ENCODE measurements at places on chromosomes 12 and 14. TPM values are rescaled to one million over a fixed set of nuclear protein-coding genes. Genes with fewer than 3 reads are reported as not detected.

Gene KITLG
- total RNA-seq: 1.4 TPM

Gene POTEG
- not detected for total RNA-seq

Gene FAM90A1
- total RNA-seq: not detected

Gene IL23A
- total RNA-seq: 0.43 TPM

- DNase-seq: peak; percentile 51
Observed at GRCh38 chr12:98456576-98457573, 58.5 kb upstream of the TMPO start.

DNA sequence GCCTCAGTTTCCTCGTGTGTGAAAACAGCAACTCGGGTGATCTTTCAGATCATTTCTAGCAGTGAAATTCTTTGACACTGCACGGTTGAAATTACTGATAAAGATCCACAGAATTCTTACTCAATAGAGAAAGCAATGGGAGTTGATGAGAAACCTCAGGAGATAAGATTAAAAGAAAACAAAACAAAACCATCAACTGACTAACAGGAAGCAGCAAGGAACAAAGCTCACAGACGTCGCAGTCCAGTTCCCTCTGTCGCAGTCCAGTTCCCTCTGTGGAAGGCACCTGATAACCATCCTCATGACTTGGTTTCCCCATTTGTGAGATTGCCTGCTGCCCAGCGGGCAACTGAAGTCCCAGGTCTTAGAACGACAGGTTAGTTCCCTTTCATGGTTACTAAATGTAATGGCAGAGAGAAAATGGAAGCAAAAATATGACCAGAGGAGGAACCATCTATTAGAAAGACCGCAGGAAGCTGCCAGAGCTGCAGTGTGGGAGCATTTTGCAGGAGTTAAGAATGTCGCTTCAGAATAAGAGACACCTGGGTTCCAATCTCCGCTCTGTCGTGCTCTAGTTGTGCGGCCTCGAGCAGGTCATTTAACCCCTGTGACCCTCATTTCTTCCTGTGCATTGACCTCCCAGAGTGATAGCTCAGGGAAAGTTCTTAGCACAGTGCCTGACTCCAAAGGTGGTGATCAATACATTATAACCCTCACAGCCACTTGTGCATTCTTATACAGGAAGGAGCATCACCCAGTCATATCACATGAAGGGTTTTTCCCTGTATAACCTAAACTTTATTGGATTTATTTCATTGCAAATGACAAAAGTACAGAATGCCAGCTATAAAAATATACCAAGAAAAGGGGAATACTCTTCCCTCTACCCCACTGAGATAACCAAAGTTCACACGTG lies 5.1 kb upstream of the MED13L start:
- no peak for DNase-seq

GRCh38 chr12:51647647-51648046 lies 56.6 kb downstream of the SCN8A start:
- DNase-seq: no peak

DNA sequence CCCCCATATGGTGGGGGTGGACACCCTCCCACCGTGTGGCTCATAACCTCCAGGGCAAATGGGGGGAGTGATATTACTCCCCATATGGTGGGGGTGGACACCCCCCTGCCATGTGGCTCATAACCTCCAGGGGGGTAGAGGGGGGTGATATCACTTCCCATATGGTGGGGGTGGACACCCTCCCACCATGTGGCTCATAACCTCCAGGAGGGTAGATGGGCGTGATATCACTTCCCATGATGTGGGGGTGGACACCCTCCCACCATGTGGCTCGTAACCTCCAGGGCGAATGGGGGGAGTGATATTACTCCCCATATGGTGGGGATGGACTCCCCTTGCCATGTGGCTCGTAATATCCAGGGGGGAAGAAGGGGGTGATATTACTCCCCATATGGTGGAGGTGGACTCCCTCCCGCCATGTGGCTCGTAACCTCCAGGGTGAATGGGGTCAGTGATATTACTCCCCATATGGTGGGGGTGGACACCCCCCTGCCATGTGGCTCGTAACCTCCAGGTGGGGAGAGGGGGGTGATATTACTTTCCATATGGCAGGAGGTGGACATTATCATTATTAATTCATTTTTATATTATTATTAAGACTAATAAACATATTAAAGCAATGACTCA lies 51.2 kb upstream of the OXA1L start:
- DNase-seq: no peak

GRCh38 chr14:24508155-24508840 lies at the start of gene CMA1:
CMA1 (minus strand) TSS chr14:24508265; CDS start chr14:24508235, 30 bp downstream.
- no peak for DNase-seq

DNA sequence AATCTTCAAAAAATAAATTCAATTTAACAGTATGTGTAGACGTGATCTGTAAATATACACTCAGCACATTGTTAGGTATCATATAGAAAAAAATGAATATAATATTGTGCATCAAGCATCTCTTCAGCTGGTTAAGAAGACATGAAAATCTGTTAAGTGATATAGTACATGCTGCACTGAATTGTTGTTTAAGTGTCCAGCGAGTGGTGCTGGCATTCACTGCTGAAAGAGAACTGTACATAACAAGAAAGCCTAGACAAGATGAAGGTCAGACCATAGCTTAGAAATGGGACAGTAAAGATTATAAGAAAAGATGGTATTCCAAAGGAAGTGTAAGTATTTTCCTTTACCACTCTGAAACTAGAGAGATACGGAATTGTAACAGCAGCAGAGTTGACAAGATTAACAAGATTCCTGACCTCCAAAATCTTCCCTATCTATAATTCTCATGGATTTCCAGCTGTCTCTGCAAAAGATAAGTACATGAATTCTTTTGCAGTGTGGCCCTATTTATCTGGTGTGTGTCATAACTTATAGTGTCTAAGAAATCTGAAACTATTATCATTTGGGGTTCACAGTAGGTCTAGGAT lies 198.6 kb downstream of the FLRT2 start:
- no peak for DNase-seq

Gene SLCO1B1
- 143 TPM for total RNA-seq

DNA sequence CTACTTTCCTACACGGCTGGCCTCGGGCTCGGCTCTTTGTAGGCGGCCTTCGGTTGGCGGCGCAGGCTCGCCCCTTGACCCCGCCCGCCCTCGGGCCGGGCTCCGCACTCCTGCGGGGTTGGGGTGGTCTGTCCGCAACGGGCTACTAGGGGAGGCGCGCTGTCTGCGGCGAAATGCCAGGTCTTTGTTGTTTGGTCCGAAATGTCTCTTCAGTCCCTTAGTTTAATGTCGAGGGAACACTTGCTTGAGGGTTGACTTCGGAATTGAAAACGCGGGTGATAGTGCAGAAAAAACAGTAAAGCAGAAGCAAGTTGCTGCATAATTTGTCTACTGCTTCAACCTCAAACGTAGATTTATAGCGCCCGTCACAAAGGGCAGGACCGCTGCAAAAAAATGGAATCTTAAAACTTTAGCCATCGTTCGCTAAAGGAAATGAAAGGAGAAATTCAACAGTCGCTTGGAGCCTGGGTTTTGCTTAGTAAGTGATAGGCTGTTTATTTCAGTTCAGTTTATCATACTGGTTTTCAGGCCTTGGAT lies 390 bp downstream of the JKAMP start:
- no peak for DNase-seq

- no peak for DNase-seq
Observed at GRCh38 chr12:65537978-65538377, 259.5 kb downstream of the MSRB3 start.

- DNase-seq: no peak
Observed at GRCh38 chr12:119115296-119115905, 63.3 kb upstream of the HSPB8 start.

Data from left lobe of liver (tissue), 2 donors.